ENCODE measurements at places on chromosomes 3 and 15. TPM values are rescaled to one million over a fixed set of nuclear protein-coding genes. Genes with fewer than 3 reads are reported as not detected.

Gene EOGT
- 64.1 TPM for total RNA-seq

GRCh38 chr3:32414522-32415202, 23.0 kb downstream of the CMTM7 start:
- DNase-seq = peak; percentile 54

Gene SYNM
- total RNA-seq = 8.4 TPM

- no peak for DNase-seq
Measured at GRCh38 chr3:52561028-52561747, 24.8 kb downstream of the UQCC5 start.

- DNase-seq = peak; percentile 12
Measured at GRCh38 chr3:127135241-127136023, 57.5 kb upstream of the PRR23E start.

Gene COL6A5
- total RNA-seq = under 0.01 TPM

GRCh38 chr3:132723024-132723950, 1.1 kb upstream of the NPHP3 start:
- DNase-seq = no peak

GRCh38 chr3:116939091-116939490, 229.5 kb downstream of the TUSC7 start:
- no peak for DNase-seq

GRCh38 chr3:157026091-157026490, 133.9 kb downstream of the CCNL1 start:
- peak; percentile 54 for DNase-seq

Gene HTR3E
- not detected for total RNA-seq

GRCh38 chr15:85763157-85763556, 31.6 kb downstream of the KLHL25 start:
- DNase-seq = no peak

- DNase-seq = peak; percentile 46
Measured at GRCh38 chr15:33788906-33789540, 179.3 kb upstream of the CHRM5 start.

DNA sequence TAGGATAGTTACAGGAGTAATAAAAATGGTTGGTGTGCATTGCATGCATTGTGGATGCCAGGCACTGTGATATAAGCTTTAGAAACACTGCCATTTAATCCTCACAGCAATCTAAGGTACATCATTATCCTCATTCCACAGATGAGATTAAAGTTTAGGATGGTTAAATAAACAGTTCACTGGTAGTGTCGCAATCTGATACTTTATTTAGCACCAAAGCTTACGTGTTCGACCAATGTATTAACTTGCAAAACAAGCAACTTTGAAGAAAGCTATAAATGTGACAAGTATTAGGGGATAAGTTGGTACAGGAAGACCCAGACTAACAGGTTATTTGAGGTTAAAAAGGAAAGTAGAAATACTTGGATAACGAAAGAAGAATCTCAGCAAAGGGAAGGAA, 150.5 kb upstream of the ZNF385D start:
- DNase-seq = peak; percentile 32

DNA sequence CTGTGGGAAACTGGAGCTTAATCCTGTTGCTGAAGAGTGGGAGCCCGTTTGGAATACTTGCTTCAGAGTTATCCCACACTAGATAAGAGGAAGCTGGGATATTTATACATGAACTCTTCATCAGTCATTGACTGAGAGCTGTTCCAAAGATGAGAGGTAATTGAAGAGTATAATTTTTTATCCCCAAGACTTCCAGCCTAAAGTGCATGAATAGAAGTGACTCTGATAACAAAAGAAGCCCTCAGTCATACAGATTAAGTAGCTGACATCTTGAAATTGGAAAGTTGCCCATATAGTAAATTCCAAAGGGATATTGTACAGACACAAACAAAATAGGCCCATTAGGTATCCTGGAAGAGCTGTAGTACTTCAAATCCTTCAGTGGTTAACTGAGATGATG, 268.0 kb downstream of the EPHA3 start:
- no peak for DNase-seq

Gene SPTSSB
- not detected for total RNA-seq

DNA sequence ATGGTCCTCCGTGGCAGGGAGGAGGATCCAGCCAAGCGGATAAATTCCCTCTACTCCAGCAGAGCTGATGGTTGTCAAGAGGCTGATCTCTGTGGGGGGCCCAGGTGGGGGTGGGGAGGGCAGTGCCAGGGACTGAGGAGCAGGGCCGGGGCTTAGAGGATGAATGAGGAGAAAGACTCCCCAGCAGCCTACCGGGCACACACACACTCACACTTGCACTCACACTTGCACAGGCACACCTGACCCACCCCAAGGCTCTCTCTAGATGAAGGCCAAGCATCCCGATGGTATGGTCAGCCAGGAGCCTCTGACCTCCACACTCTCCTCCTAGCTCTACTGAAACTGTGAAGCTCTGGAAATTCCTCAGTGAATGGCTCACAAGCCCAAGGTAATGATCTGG, 131.3 kb upstream of the PRR20G start:
- DNase-seq = no peak

DNA sequence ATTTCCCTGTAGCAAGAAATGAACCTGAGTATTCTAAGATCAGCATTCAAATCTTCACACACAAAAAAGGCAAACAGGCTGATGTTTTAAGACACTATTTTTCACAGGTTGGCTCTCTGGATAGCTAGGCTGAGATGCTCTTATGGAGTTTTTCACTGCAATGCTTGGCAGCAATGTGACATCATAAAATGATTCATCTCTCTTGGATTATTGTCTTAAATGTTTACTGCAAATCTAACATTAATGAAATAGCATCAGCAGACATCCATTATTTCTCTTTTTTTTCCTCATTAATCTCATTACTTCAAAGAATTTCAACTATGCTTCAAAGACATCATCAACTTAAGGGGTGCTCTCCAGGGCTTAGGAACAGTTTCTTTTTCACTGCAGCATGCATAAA, 23.6 kb upstream of the SSUH2 start:
- no peak for DNase-seq

Gene CPB1
- not detected for total RNA-seq

DNA sequence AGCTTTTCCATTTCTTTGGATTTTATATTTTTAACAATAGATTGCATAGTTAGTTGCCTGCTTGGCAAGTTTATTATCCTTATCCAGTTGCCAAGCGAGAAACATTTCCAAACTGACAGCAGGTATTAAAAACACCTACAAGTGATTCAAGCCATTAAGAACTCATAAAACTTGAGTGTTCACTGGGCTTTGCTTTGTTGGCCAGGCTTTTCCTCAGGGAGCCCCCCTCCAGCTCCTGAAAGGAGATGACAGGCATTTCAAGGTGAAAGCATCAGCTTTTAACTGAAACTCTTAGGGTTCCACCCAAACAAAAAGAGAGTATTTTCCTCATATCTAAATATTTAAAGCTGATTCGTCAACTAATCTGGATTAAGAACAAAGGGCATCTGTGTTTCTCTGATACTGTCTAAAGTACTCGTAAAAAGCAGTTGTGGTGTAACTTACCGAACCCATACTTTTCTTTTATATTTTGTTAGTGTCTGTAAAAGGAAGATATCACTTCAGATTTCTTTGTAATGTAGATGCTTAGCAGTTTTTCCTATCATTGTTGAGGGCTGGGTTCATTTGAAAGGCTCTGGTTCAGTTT, 363.4 kb downstream of the OTOL1 start:
- DNase-seq = no peak

- DNase-seq = peak; percentile 53
Measured at GRCh38 chr15:41558400-41559238, at the start of gene TYRO3. Gene TYRO3, plus strand, starts transcription at chr15:41559212. Its CDS starts 46 bp downstream, at chr15:41559258.

Gene ROPN1
- total RNA-seq = not detected

Gene LTK
- total RNA-seq = 1.6 TPM

GRCh38 chr3:5110337-5110736, 11.8 kb upstream of the ARL8B start:
- no peak for DNase-seq

- peak; percentile 93 for DNase-seq
Measured at GRCh38 chr15:39127925-39128617, 452.8 kb upstream of the THBS1 start.

DNA sequence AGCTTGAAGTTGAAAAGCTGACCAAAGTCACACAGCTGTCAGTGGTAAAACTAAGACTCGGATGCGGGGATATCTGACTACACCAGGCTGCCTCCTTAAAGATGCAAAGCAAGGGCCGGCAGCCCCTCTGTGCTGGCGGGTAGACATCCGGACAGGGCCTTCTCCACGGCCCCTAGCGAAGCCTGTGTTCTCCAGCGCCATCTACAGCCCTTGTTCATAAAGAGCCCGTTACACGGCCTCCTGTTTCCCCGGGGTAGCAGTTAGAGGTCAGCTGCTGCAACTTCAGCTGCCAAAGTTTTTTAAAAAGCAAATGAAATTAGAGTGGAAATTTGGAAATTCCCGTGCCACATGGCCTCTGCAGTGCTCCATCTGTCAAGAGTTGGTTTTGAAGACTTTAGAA, 383.0 kb downstream of the TBL1XR1 start:
- DNase-seq = peak; percentile 37

DNA sequence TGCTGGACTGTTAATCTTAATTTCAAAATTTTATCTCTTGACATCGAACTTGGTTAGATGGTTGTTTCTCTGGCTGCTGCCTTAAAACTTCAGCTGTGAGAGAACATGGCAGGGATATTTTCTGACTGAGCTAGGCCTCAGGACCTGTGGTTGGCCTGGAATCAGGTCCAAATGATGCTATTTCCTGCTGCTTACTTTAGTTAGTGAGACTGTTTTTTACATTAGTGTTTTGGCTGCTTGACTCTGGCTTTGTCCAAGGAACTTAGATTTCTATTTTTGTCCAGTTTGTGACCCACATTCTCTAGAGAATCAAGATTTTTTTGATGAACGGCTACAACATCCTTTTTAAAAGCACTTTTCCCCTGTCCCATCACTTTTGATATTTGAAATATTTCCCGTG, 497.9 kb upstream of the SGO1 start:
- DNase-seq = peak; percentile 3

Gene MKRN2
- 42.7 TPM for total RNA-seq

Gene CKMT1B
- not detected for total RNA-seq

Gene DCLK3
- under 0.01 TPM for total RNA-seq

- DNase-seq = peak; percentile 75
Measured at GRCh38 chr3:134232151-134232550, 18.5 kb downstream of the RYK start.

Gene ARL8B
- total RNA-seq = 72.1 TPM

DNA sequence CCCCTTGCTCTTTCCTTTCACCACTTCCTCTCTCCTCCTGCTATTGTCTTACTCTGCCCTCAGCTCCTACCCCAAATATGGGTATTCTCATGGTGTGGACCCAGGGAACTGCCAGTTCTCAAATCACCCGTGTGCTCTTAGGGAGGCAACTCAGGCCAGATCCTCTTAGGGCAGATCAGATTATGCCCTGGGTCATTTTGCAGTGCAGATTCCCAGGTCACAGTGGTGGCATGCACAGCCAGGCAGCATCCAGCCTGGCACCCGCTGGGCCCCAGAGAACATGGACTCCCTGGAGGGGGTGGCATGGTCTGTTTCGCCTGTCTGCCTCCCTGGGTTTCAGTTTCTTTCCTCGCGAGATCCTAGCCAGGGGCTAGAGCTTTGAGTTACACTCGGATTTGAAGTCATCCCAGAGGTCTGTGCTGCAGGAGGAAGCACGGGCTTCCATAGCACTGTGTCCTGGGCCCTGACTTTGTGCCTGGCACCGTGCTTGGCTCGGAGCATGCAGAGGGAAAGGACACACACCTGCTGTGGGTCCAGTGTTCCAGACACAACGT, 96.1 kb downstream of the TOP2B start:
- DNase-seq = no peak

All from fibroblast of villous mesenchyme (primary cell).